ENCODE measurements at places on chromosomes 6 and 20.

DNA sequence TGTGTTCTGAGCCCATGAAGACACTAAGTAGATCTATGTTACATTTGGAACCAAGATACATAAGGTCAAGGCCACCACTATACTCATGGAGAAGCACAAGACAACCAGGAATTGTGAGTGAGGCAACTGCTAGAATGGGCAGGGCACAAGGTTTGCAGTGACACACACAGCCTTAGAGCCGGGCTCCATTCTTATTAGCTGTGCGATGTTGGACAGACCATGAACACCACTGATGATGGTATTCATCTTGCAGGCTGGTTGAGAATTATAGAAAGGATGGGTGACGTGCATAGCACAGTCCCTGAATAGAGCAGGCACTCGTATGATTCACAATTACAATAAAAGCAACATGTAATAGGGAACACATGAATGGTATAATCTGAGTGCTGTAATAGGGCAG lies 172.4 kb downstream of the GJA10 start:
- no peak for DNase-seq

- no peak for DNase-seq
Observed at GRCh38 chr6:78709021-78709420, 158.3 kb upstream of the IRAK1BP1 start.

DNA sequence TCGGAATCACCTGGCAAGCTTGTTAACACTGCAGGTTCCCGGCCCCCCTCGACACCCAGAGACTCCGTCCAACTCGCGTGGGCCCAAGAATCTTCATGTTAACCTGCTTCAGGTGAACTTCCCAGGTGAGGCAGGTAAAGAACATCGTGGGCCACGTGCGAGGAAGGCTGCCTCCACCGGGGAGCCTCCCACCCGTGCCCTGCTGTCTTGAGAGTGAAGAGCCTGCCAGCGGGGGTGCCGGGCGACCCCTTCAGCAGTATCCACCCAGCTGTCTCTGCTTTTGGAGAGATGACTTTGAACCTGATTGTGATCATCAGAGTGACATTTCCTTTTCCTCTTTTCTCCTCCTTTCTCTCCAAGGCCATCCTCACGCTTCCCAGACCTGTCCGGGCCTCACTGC lies 22.9 kb upstream of the RTF2 start:
- DNase-seq: no peak

- no peak for DNase-seq
Observed at GRCh38 chr6:2877057-2877882, 25.8 kb downstream of the SERPINB9 start.

DNA sequence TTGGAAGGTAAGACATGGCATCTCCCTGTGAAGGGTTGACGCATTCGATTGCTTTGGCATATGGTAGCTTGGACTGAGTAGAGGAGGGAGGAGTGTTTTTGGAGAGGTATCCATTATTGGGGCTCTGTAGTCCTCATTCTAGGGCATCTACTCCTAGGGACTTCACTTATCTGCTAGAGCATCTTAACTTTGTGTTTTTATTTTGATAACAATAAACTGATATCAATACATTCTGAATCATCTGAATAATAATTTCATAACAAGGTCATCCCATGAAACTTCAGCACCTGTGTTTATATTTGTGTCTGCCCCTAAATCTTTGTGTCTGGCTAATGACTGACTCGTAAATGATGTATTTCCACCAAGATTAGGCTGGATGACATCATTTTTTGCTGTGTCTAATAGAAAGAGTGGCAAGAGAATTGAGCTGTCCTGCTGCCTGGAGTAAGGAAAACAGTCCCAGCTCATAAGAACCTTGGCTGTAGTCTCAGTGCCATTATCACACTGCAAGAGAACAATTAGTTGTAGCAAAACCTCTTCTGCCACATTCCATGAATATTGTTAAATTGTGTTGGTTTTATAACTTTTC lies 288.5 kb downstream of the PRL start:
- DNase-seq: no peak

DNA sequence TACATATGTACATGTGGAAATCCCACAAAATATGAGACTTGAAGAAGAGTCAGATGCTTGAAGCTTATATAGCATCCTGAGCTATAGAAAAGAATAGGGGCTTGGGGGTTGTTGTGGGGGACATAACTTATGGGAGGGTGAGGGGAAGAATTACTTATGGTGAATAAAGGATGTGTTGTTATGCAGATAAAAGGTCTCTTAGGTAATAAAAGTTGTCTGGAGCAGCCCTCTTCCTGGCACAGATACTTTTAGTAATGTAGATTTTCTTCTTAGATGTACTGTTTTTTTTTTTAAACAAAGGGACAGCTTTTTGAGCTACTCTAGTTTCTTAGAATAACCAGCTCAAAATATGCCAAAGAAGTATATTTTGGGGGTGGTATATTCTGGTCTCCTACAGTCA lies 35.9 kb downstream of the CHMP4B start:
- DNase-seq: no peak

GRCh38 chr6:31285982-31286381 lies 14.1 kb upstream of the HLA-C start:
- DNase-seq: no peak

- DNase-seq: no peak
Observed at GRCh38 chr6:113594726-113595125, 262.4 kb upstream of the MARCKS start.

GRCh38 chr6:125098253-125098652 lies 55.3 kb upstream of the TPD52L1 start:
- no peak for DNase-seq

- no peak for DNase-seq
Observed at GRCh38 chr6:105177556-105177955, 2.3 kb downstream of the POPDC3 start.

- no peak for DNase-seq
Observed at GRCh38 chr6:113258771-113259170, 598.4 kb upstream of the MARCKS start.

DNA sequence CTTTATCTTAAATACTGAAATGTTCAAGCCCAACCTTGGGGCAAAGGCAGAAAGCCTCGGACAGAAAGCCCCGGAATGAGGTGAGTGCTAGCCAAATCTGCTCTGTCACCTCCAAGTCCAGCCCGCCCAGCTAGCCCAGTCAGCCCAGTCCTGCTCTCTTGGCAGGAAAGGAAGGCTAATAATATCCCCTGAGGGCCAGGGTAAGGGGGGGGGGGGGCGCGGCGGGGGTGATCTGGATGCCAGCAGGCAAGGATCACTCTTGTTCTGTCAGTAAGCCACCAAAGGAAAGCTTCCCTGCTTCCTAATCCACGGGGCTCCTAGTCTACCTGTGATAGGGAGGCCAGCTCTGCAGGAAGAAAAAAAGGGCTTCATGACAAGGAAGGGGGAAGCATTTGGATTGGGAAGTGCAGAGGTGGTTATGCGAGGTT lies 1.1 kb downstream of the NDRG3 start:
- no peak for DNase-seq

GRCh38 chr20:11894062-11894461 lies 23.6 kb upstream of the BTBD3 start:
- DNase-seq: no peak

- DNase-seq: no peak
Observed at GRCh38 chr6:35048631-35049083, 92.5 kb downstream of the TCP11 start.

GRCh38 chr6:88174906-88175305 lies 8.8 kb upstream of the CNR1 start:
- no peak for DNase-seq

Measured in activated CD4-positive, alpha-beta T cell treated with anti-CD3 and anti-CD28 coated beads, Interleukin-2, amount 50 U/mL, for 24 hours (primary cell).